NCI-H2081 treated with DMSO at 0.1 percent for 48 hours (cell line): ENCODE measurements at places on chromosomes 11 and 22.

DNA sequence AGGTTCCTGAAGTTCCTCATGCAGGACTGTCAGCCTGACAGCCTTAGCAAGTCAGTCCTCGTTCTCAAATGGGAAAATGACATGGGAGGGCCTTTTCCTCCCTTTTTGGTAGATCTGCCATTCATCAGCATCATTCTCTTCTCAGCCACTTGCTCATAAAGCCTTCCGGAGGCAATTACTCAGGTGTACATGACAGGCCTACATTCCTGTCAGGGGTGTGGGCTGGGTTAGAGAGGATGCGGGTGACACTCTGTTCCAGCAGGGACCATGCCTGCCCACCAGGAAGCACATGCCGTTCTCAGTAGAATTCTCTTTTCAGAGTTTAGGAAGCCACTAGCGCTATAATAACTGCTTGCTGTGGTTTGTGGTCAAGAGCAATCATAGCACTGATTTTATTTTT, 24.2 kb upstream of the ANKK1 start:
- DNase-seq: no peak

- DNase-seq: no peak
Measured at GRCh38 chr22:45475851-45476514, 26.7 kb upstream of the FBLN1 start.

DNA sequence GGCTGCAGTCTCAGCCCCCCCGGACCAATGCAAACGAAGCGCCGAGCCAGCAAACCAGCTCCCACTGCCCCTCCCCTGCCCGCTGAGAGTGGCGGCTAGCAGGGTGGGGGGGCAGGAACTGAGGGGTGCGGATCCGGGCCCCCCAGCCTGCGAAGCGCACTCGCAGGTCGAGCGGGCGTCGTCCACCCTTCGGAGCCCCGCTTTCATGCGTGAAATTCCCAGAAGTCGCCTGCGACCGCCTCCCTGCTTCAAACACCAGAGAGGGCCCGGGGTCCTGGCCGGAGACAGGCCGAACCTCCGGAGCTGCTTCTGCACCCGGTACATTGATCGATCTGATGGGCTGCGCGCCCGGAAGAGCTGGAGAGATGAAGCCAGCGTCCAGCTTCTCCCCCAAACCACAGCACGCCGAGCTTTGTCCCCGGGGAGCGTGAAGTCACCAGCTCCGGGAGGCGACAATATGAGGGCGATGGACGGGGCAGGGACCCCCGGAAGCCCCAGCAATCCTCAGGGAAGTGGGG, 646 bp upstream of the PATZ1 start:
- DNase-seq: no peak

DNA sequence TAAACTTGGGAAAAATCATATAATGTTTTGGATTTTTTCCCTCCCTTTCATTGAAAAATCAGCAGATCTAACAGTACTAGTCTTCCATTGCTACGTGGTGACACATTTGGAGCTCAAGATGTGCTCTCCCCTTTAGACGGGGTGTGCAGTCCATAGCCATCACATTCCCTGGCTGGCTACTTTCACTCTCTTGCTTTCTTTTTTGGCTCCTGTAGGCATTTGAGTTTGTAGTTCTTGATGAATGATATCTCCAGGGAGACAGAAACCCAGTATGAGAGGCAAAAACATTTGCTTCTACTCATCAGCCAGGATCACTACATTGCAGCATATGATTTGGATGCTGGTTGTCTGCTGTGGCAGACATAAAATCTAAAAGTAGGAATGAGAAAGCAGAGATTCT, 12.1 kb downstream of the CCDC81 start:
- DNase-seq: no peak

DNA sequence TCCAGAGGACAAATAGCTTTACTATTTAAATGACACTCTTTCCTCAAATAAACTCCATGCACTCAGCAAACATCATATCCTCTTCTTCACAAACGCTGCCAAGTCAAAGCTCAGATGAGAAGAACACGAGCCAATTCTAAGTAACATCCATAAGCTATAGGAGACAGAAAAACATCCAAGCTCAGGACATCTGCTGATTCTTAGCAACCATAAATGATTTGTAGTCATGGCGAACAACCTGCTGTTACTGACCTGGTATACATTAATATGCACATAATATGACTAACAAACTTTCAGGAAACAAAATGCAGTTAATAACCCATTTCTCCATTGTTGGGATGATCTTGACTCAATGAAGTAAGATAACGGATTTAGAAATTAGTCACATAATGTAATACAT, 6.7 kb downstream of the GALNT18 start:
- DNase-seq: no peak

DNA sequence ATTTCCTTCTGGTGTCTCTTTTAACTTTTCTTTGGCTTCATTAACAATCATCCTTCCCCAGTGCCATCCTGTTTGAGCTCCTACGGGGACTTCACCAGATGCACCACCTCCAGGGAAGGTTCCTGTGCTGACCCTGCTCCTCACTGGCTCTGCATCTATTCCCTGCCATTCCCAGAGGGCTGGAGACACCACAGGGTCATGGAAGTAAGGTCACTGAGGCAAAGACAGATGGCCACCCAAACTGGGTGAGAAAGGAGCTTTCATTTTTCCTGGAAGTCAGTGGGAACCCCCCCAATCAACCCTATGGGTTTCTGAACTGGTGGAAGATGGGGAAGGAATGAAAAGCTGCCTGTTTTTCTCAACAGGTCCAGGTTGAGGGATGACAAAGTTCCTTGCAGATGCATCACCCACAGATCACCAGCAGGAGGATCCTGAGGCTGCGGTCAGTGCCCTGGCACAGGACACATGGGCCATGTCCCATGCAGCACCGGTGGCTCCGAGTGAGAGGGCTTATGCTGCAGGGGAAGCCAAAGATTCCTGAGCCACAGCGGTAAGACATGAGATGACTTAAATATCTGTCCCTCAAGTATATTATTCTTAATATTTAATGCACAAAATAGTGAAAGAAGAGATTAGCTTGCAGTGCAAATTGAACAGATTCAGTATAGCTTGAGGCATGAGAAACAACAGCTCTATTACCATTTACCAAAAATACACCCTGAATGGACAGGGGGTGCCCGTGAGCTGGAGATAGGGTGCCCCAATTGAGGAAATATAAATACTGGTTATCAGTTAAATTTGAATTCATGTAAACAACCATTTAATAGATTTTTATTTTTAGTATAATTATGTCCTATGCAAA, 73.0 kb upstream of the VPREB1 start:
- no peak for DNase-seq

- DNase-seq: no peak
Measured at GRCh38 chr11:91303749-91304148, 920.9 kb upstream of the FAT3 start.
